Mesothelial cell of epicardium (in vitro differentiated cells): ENCODE measurements at places on chromosomes 5 and 9. TPM values are rescaled to one million over a fixed set of nuclear protein-coding genes. Genes with fewer than 3 reads are reported as not detected.

GRCh38 chr5:5420251-5420650, 2.2 kb upstream of the ICE1 start:
- H3K4me1 ChIP-seq, result peaks cover 29% of the 10 kb centered on the region
- no peak for DNase-seq
- no peak overlapping the region for H3K27ac ChIP-seq

GRCh38 chr9:88767504-88767790, 223.8 kb upstream of the S1PR3 start:
- no peak overlapping the region for H3K4me3 ChIP-seq
- no peaks in the 10 kb centered on the region for H3K36me3 ChIP-seq
- H3K27ac ChIP-seq, result no peak overlapping the region
- H3K27me3 ChIP-seq, result no peaks in the 10 kb centered on the region
- no peak for DNase-seq
- peaks cover 9% of the 10 kb centered on the region for H3K4me1 ChIP-seq

Gene CDH12
- total RNA-seq, result 1.6 to 1.7 TPM (median 1.6 TPM) in 3 replicates

GRCh38 chr5:129135633-129136032, 41.1 kb downstream of the ISOC1 start:
- H3K27ac ChIP-seq, result no peak overlapping the region
- no peaks in the 10 kb centered on the region for H3K36me3 ChIP-seq
- H3K27me3 ChIP-seq, result no peaks in the 10 kb centered on the region
- no peak overlapping the region for H3K4me3 ChIP-seq

Gene CFAP90
- 0.35 to 1.3 TPM (median 0.85 TPM) in 3 replicates for total RNA-seq

GRCh38 chr5:177023303-177023664, 788 bp downstream of the ZNF346 start:
- H3K36me3 ChIP-seq, result peaks cover 11% of the 10 kb centered on the region
- H3K27ac ChIP-seq, result peak overlapping the region; percentile 99
- no peak for DNase-seq
- no peaks in the 10 kb centered on the region for H3K27me3 ChIP-seq
- peak overlapping the region; percentile 99 for H3K4me3 ChIP-seq

GRCh38 chr5:138966236-138966985, 91.3 kb upstream of the LRRTM2 start:
- no peak for DNase-seq
- H3K27ac ChIP-seq, result no peak overlapping the region
- no peaks in the 10 kb centered on the region for H3K36me3 ChIP-seq
- H3K4me1 ChIP-seq, result peaks cover 53% of the 10 kb centered on the region

Gene CARTPT
- not detected in 3 replicates for total RNA-seq

- peaks cover 7% of the 10 kb centered on the region for H3K4me1 ChIP-seq
- H3K27me3 ChIP-seq, result no peaks in the 10 kb centered on the region
- H3K27ac ChIP-seq, result no peak overlapping the region
- H3K4me3 ChIP-seq, result no peak overlapping the region
- peaks cover 7% of the 10 kb centered on the region for H3K36me3 ChIP-seq
These were observed 61.4 kb downstream of the RIC1 start for GRCh38 chr9:5690278-5690677.

Gene LCN9
- total RNA-seq, result 0.97 to 1.7 TPM (median 1.4 TPM) in 3 replicates

Gene TRIP13
- total RNA-seq, result 9.8 to 10.5 TPM (median 9.9 TPM) in 3 replicates

GRCh38 chr9:108766626-108767161, 89.1 kb downstream of the ACTL7B start:
- peaks cover 2% of the 10 kb centered on the region for H3K27me3 ChIP-seq
- H3K36me3 ChIP-seq, result no peaks in the 10 kb centered on the region
- no peak overlapping the region for H3K4me3 ChIP-seq
- no peak for DNase-seq
- H3K4me1 ChIP-seq, result peaks cover 6% of the 10 kb centered on the region

DNA sequence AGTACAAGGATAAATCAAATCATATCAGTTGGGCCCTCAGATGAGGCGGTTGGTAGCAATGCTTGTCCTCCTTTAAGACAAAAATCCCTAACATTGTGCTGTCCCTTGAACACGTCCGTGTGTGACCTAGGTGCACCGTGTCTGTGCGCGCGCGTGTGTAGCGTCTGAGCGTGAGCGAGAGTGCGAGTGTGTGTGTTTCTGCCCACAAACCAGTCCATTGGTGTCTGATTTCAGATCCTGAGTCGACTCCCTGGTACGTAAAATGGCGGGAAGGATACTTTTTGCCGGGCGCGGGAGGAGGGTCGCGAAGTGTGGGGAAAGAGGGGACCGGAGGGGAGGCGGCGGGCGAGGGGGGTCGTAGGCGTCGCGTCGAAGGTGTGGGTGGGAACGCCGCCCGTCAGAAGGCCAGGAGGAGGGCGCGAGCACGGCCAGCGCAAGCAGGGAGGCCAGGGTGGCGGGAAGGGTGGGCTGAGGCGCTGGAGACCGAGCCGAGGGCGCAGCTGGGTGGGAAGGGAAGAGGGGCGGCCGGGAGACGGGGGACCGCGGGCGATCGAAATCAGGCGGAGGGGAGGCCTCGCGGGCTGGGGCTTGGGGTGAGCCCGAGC, 8.9 kb downstream of the OTP start:
- peaks cover 12% of the 10 kb centered on the region for H3K4me1 ChIP-seq
- no peaks in the 10 kb centered on the region for H3K36me3 ChIP-seq
- H3K4me3 ChIP-seq, result peak overlapping the region; percentile 66
- no peak overlapping the region for H3K27ac ChIP-seq
- peaks cover 96% of the 10 kb centered on the region for H3K27me3 ChIP-seq

- H3K36me3 ChIP-seq, result no peaks in the 10 kb centered on the region
- DNase-seq, result no peak
These were observed 813.8 kb upstream of the DMAC1 start for GRCh38 chr9:8613346-8613825.

Gene IL5
- total RNA-seq, result not detected in 3 replicates

Gene PKN3
- 5.2 to 6.6 TPM (median 5.9 TPM) in 3 replicates for total RNA-seq

- H3K4me1 ChIP-seq, result peaks cover 40% of the 10 kb centered on the region
- no peak overlapping the region for H3K4me3 ChIP-seq
- H3K36me3 ChIP-seq, result no peaks in the 10 kb centered on the region
- DNase-seq, result no peak
These were observed 351.3 kb downstream of the NTRK2 start for GRCh38 chr9:85020791-85021190.

- H3K27me3 ChIP-seq, result no peaks in the 10 kb centered on the region
- no peak overlapping the region for H3K4me3 ChIP-seq
- H3K4me1 ChIP-seq, result peaks cover 38% of the 10 kb centered on the region
- no peak for DNase-seq
- H3K27ac ChIP-seq, result no peak overlapping the region
These were observed 182.4 kb downstream of the NFIB start for GRCh38 chr9:14131356-14132088.

GRCh38 chr5:93870649-93871048, 129.2 kb upstream of the POU5F2 start:
- no peaks in the 10 kb centered on the region for H3K36me3 ChIP-seq
- H3K4me1 ChIP-seq, result no peaks in the 10 kb centered on the region
- no peak overlapping the region for H3K27ac ChIP-seq
- H3K4me3 ChIP-seq, result no peak overlapping the region

- H3K4me1 ChIP-seq, result no peaks in the 10 kb centered on the region
- no peak for DNase-seq
- no peaks in the 10 kb centered on the region for H3K27me3 ChIP-seq
- no peak overlapping the region for H3K27ac ChIP-seq
- no peak overlapping the region for H3K4me3 ChIP-seq
These were observed 34.2 kb upstream of the BNC2 start for GRCh38 chr9:16904655-16905054.

GRCh38 chr5:73192370-73192769, 19.4 kb downstream of the TMEM174 start:
- no peaks in the 10 kb centered on the region for H3K36me3 ChIP-seq
- no peak for DNase-seq
- peaks cover 2% of the 10 kb centered on the region for H3K4me1 ChIP-seq
- H3K4me3 ChIP-seq, result no peak overlapping the region
- peaks cover 21% of the 10 kb centered on the region for H3K27me3 ChIP-seq

DNA sequence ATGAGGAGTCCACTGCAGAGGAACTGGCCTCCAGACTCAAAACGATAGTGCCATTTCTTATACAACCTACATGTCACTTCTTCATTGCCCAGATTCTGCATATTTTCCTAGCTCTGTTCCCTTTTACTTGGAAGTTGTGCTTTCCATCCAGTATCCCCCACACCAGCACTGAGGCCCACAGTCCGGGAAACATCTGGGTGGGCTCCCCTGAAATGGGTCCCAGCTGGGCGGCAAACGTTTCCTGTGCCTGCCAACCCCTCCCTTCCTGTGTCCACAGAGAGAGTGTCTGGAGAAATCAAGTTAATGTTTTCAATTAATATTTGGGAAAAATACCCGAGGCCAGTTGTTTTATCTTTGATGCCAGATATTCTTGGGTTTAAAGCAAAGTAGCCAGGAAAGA, 111.8 kb downstream of the COL23A1 start:
- H3K36me3 ChIP-seq, result no peaks in the 10 kb centered on the region
- no peak for DNase-seq
- no peak overlapping the region for H3K27ac ChIP-seq
- H3K4me3 ChIP-seq, result no peak overlapping the region

GRCh38 chr9:10479172-10479571, 133.6 kb downstream of the PTPRD start:
- no peaks in the 10 kb centered on the region for H3K4me1 ChIP-seq
- peaks cover 2% of the 10 kb centered on the region for H3K36me3 ChIP-seq
- no peaks in the 10 kb centered on the region for H3K27me3 ChIP-seq
- no peak overlapping the region for H3K4me3 ChIP-seq
- H3K27ac ChIP-seq, result no peak overlapping the region
- DNase-seq, result no peak

DNA sequence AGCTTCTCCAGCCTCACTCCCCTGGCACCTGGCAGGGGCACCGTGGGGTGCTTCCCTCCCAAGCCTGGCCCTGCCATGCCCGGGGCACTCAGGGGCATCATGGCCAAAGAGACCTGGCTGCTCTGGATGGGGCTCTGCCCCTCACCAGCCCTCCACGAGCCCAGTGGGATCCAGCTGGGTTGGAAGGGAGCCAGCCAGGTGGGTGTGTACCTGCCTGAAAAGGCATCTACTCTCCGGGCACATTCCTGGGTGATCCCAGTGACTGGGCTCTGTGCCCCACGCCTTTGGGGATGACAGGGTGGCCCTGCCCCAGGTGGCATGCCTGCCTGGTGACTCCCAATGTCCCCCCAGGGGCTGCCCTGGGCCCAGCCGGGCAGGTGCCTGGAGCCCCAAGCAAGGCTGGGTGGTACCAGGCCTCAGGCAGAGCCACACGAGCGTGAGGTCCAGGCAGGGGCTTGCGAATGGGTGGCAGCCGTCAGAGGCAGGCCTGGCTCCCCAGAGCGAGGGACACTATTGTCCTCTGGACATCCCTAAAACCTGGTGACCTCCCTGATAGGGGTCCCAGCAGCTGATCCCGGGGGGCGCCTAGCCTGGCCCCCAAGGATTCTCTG, 777 bp downstream of the GPSM1 start:
- H3K4me3 ChIP-seq, result peak overlapping the region; percentile 86
- no peaks in the 10 kb centered on the region for H3K27me3 ChIP-seq
- peak overlapping the region; percentile 91 for H3K27ac ChIP-seq
- H3K36me3 ChIP-seq, result no peaks in the 10 kb centered on the region
- no peak for DNase-seq
- peaks cover 32% of the 10 kb centered on the region for H3K4me1 ChIP-seq

- peaks cover 39% of the 10 kb centered on the region for H3K4me1 ChIP-seq
- DNase-seq, result no peak
- H3K27ac ChIP-seq, result no peak overlapping the region
- no peak overlapping the region for H3K4me3 ChIP-seq
- no peaks in the 10 kb centered on the region for H3K36me3 ChIP-seq
These were observed 165.0 kb upstream of the HMHB1 start for GRCh38 chr5:143646961-143647360.

GRCh38 chr5:138467711-138468132, 2.4 kb downstream of the EGR1 start:
- no peak for DNase-seq

Gene GARIN3
- not detected in 3 replicates for total RNA-seq

DNA sequence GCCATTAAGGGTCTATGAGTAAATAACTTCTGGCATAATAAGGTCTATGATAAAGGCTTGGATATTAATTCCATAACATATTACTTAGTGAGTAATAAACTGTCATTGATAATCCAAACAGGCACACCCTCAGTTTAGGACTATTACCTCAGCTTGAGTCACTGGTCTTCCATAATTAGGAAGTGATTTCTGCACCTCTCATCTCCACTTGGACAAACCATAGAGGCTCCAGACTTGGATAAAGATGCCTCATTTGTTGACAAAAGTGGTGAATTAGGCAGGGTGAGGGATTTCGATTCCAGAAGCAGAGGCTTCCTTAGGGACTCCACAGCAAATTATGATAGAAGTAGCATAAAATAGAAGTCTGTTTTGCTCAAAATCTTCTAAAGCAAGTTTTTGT, 127.5 kb upstream of the MTAP start:
- H3K4me1 ChIP-seq, result peaks cover 5% of the 10 kb centered on the region
- no peaks in the 10 kb centered on the region for H3K27me3 ChIP-seq
- no peak for DNase-seq
- no peak overlapping the region for H3K4me3 ChIP-seq
- H3K36me3 ChIP-seq, result no peaks in the 10 kb centered on the region

GRCh38 chr9:98161851-98162250, 30.6 kb downstream of the CORO2A start:
- no peaks in the 10 kb centered on the region for H3K36me3 ChIP-seq
- H3K4me3 ChIP-seq, result no peak overlapping the region
- H3K27me3 ChIP-seq, result no peaks in the 10 kb centered on the region
- no peaks in the 10 kb centered on the region for H3K4me1 ChIP-seq
- DNase-seq, result no peak

Gene SNCAIP
- total RNA-seq, result 102 to 113 TPM (median 109 TPM) in 3 replicates

Gene ZMAT2
- 49.8 to 52.2 TPM (median 50.7 TPM) in 3 replicates for total RNA-seq

DNA sequence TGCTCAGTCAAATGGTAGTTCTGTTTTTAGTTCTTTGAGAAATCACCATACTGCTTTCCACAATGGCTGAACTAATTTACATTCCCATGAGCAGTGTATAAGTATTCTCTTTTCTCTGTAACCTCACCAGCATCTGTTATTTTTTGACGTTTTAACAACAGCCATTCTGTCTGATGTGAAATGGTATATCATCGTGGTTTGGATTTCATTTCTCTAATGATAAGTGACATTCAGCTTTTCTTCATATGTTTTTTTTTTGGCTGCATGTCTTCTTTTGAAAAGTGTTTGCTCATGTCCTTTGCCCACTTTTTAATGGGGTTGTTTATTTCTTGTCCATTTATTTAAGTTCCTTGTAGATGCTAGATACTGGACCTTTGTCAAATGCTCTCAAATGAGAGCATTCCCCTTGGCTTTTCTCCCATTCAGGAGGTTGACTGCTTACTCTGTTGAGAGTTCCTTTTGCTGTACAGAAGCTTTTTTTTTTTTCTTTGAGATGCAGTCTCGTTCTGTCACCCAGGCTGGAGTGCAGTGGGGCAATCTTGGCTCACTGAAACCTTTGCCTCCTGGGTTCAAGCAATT, 58.7 kb upstream of the RGMB start:
- no peaks in the 10 kb centered on the region for H3K27me3 ChIP-seq
- no peak overlapping the region for H3K27ac ChIP-seq
- no peaks in the 10 kb centered on the region for H3K36me3 ChIP-seq
- DNase-seq, result no peak
- H3K4me3 ChIP-seq, result no peak overlapping the region

GRCh38 chr5:124735169-124735858, 11.1 kb downstream of the ZNF608 start:
- DNase-seq, result no peak
- no peaks in the 10 kb centered on the region for H3K36me3 ChIP-seq
- H3K27ac ChIP-seq, result no peak overlapping the region
- H3K4me3 ChIP-seq, result peak overlapping the region; percentile 55
- H3K4me1 ChIP-seq, result peaks cover 82% of the 10 kb centered on the region
